Right cardiac atrium (tissue), 5 donors: ENCODE measurements at places on chromosomes 12 and 14. TPM values are rescaled to one million over a fixed set of nuclear protein-coding genes. Genes with fewer than 3 reads are reported as not detected.

DNA sequence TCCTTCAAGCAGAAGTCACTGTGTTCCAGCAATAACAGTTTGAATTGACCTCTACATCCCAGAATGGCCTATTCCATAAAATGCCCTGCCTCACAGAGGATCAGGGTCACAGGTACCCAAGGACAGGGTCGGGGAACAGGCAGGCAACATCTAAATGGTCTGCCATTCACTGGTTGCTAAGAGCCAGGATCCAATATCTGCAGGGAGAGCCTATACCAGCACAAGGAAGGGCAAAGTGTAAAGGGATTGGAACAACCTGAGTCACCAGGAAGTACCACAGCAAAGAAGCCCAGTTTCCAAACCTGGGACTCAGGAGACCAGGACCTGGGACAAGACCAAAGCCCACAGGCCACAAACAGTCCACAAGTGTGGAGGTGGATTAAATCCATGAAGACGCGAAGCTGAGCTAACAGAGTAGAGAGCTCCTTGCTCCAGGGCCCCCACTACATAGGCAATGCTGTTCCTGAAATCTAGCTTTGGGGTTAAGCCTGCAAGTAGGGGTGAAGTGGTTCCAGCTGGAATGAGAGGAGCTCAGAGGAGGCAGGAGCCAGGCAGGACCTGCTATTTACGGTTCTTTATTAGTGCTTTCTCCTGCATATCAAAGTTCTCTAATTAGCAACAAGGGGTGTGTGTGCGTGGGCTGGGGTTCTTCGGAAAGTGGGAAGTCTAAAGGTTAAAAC, 274.3 kb downstream of the BCL11B start:
- DNase-seq: no peak

- peak; percentile 69 for DNase-seq
Measured at GRCh38 chr14:73718418-73719251, 4.5 kb upstream of the PNMA1 start.

DNA sequence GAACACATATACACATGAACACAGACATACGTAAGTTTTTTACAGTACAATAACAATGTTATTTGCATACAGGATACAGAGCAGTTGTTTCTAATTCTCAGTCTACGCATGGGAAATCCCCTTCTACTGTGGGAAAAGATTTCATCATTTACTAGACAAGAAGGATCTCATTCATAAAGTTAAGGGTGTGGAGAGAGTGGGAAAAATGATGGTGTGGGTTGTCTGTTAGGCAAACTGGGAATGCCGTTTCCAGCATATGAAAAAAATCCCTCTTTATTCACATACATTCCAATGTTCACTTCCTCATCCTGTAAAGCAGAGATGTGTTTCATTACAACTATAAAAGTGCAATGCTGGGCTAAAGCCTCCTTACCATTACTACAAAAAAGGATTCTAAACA, 120.9 kb downstream of the SINHCAF start:
- DNase-seq: no peak

- no peak for DNase-seq
Measured at GRCh38 chr12:50573271-50573670, 68.5 kb downstream of the DIP2B start.

- no peak for DNase-seq
Measured at GRCh38 chr12:112842441-112842840, 50.9 kb downstream of the RPH3A start.

DNA sequence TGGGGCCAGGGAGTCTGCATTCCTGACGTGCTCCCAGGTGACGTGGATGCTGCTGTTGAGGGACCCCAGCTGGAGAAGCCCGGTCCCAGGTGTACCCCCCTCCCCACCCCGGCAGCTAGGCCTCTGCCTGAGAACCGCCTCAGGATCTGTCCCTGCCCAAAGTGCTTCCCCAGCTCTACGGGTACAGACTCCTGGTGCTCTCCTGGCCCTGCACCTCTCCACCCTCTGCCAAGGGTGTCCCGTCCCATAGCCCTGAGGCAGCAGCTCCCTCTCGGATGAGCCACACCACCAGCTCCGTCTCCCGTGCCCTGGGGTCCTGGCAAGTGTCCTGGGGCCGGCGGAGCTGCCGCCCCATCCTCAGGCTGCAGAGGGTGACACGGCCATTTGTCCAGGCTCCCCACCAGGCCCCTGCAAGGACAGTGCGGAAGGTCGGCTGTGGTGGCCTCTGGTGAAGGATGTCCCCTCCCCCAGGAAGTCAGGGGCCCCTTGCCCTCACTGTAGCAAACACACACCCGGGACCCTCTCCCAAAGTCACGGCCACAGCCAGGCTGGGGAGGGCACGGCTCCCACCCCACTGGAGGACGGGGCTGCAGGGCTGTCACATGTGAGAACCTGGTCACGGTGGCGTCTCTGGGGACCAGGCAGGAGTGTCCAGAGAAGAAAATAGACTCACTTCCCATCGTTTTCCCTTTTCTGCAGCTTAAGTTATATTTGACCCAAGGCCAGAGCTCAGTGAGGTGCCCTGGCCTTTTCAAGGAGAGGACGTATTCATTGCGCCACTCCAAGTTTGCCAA, 74.4 kb upstream of the FBRSL1 start:
- no peak for DNase-seq

IFNG-AS1 gene
- total RNA-seq: not detected

GRCh38 chr14:104436047-104436591, 143.4 kb upstream of the C14orf180 start:
- peak; percentile 92 for DNase-seq

DNA sequence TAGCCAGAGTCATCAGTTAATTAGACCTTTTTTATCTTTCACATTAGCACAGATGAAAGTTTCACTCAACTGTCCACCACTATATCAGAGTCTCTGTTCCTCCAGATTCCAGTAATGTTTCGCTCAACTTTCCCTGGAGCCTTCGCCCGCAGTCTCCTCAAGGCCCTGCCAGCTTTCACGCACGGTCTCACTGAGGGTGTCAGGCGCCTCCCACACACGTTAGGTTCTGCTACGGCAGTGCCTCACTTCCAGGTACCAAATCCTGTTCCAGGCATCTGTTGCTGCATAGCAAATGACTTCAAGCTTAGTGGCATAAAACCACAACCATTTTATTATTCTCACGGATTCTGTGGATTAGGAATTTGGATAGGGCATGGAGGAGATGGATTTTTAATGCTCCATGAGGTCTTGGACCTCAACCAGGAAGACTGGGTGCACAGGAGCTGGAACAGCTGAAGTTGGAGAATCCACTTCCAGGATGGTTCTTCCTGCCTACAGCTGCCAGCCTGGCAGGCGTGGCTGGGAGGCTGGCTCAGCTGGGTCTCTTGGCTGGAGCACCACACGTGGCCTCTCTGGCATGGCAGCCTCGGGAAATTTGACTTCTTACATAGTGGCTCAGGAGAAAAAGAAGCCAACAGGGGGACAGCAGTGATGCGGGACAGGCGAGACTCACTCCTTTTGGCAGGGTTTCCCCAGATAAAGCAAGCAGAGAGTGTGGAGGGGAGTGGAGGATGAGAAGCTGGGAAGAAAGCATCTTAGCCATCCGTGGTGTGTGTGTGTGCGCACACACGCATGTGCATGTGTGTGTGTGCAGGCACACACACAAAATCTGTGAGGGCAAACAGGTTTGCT, 21.3 kb upstream of the BCDIN3D start:
- DNase-seq: no peak

DNA sequence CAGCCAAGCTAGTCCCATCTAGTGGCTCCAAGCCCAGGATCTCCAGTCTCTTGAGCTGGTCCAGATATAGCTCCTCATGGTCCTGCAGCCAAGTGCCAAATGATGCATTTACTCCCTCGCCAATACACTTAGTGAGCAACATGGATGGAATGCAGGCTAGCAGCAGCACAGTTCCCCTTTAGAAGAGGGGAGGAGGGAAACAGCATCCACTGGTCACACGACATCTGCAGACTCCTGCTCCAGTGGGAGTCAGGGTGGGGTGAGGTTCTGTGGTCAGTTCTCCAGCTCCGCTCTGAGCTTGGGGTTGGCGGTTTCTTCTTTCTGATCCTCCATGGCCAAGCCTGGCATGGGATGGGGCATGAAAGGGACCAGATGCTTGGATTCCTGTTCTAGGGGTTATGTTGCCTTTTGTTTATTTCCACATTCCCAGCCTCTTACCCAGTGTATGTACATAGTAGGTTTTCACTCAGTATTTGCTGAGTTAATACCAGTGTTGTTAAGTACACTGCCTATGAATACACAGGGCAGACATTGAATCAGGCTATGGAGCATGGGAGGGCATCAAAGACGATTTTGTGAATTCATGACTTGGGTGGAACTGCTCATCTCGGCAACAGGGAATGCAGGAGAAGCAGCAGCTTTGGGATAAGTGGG, 57.3 kb downstream of the GALNT16 start:
- DNase-seq: peak; percentile 71

GRCh38 chr14:34124585-34124984, 173.7 kb upstream of the EGLN3 start:
- no peak for DNase-seq

BICD1 gene
- 12.8 TPM for total RNA-seq

DNA sequence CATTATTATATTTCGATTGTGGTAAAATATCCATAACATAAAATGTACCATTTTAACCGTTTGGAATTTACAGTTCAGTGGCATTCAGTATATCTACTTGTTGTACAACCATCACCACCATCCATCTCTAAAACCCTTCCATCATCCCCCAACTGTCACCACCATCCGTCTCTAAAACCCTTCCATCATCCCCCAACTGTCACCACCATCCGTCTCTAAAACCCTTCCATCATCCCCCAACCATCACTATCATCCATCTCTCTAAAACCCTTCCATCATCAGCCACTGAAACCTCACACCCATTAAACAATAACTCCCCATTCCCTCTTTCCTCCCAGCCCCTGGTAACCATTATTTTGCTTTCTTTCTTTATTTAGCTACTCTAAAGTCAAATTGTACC, 144.2 kb upstream of the EEA1 start:
- DNase-seq: no peak

KRT6C gene
- total RNA-seq: not detected

CCND2 gene
- 211 TPM for total RNA-seq

- DNase-seq: peak; percentile 68
Measured at GRCh38 chr14:62117010-62117750, 355.0 kb downstream of the SNAPC1 start.

OR6C74 gene
- not detected for total RNA-seq

HCAR2 gene
- total RNA-seq: not detected

- no peak for DNase-seq
Measured at GRCh38 chr12:81081726-81082125, 3.8 kb downstream of the ACSS3 start.

DNA sequence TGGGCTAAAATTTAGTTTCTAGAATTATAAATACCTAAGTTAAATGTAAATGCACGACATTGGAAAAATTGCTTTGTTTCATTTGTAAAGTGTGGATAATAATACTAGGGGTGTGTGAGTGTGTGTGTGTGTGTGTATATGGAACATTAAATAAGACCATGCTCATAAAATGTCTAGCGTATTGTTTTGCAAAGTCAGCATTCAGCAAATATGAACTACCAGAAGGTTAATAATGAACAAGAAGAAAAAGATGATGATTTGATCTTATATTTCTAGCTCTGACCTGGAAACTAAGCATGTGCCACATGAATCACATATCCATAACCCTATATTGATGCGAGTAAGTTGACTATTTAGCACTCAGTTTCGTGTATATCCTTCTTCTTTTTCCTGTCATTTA, 44.9 kb upstream of the MDGA2 start:
- DNase-seq: no peak

DNA sequence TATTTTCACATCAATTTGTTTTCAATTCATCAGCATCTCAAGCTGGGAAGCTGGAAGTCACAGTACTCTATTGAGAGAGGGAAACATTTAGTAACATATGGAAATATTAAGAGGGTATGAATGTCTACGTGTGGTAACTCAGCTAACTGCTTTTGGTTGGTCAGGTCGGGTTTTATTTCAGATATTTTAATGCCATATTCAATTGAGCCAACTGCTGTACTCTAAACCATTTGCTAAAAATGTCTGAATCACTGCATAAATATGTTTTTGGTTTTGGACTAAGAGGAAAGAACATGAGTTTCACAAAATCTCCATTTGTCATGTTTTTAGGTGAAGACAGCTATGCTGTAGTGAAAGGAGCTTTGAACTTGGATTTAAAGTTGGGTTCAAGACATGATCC, 18.9 kb upstream of the PPFIBP1 start:
- DNase-seq: no peak

KRT75 gene
- not detected for total RNA-seq

DNA sequence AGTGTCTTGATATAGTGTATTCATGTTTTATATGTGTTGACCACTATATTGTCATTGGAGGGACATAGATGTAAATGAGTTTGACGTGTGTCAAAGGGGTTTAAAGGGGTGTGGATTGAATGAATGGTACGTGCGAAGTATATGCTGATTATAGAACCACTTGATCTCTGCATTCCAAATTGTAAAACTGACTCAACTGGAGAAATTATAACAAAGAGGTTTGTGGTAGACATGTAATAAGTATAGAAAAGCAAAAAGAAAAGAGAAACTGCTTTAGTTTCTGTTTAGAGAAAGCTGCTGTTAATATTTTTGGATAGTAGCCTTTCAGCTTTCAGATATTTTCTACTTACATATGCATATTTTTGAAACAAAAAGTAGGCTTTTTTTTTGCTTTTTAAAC, 8.9 kb upstream of the MYRFL start:
- DNase-seq: no peak

DNA sequence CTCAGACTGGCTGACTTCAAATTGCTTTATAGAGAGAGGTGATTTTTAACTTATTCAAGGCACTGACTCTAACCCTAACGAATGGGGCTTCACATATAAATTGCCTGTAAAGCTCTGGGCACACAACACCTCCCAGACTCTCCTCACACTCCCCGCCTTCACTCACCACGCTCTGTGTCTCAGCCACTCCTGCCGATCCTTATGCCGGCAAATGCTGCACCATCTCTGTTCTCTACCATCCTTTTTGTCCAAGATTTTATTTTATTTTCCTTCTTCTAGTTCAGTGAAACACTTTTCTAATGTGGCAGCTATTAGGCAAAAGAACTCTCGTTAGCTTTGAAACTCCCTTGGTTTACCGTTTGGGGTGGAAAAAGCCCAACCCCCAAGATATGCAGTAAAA, 446.1 kb upstream of the TMEM132C start:
- DNase-seq: no peak

GRCh38 chr14:59619061-59619460, 42.4 kb upstream of the CCDC175 start:
- no peak for DNase-seq

- DNase-seq: peak; percentile 67
Measured at GRCh38 chr12:52258335-52258901, 16.0 kb upstream of the KRT86 start.

- peak; percentile 42 for DNase-seq
Measured at GRCh38 chr14:100176811-100177327, 17.4 kb upstream of the DEGS2 start.

FGF23 gene
- not detected for total RNA-seq

- DNase-seq: no peak
Measured at GRCh38 chr14:76768671-76769500, 7.6 kb downstream of the VASH1 start.

DNA sequence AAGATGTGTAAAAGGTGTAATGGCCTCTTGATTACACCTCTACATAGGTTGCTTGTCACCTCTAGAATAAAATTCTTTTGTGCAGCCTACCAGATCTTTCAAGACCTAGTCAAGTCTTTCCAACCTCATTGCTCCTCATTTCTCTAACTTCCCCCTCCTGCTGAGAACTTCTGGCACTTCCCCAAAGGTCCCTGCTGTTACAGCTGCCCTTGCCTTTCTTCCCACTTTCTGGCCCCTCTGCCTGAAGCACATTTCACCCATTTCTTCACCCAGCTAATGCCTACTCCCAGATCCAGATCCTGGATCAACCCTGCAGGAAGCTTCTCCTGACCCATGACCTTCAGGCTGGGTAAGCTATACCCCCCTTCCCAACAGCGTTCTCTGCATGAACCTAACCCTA, 1.5 kb downstream of the TSHR start:
- no peak for DNase-seq
